ENCODE measurements at places on chromosomes 6 and 20.

DNA sequence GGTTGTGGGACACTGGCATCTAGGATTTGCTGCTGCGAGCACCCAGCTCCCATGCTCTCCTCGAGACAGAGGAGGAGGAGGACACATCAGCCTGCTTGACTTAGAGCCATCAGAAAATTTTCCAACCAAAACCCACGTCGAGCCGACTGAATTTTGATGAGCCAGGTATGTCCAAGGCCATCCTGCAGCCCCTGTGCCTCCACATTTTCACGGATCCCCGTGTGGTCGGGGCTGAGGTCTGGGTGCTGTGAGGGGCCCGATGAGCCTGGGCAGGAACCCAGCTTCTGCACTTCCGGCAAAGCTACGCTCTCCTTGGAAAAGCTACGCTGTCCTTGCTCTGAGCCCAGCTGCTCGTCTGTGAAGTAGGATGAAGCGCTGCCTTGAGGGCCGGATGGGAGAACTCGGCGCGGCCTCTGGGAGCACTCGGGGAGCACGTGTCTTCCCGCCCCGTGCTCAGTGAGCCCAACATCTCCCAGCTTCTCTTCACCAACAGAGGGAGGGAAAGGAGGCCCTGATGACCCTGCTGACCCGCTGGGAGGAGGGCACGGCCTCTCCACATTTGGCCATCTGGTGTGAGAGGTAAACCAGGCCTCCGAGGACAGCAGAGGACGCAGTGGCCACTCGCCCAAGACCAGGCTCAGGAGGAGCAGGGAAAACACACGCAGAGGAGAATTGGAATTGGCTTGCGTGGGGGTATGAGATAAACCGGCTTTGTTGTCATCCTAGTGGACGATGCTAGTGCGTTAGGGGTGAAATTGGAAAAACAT lies 33.9 kb downstream of the PSMG4 start:
- no peak for DNase-seq

- no peak for DNase-seq
Measured at GRCh38 chr6:25248123-25248522, 31.1 kb upstream of the CARMIL1 start.

GRCh38 chr6:95802978-95803377 lies 212.8 kb upstream of the FUT9 start:
- DNase-seq, result no peak

GRCh38 chr6:121222656-121223055 lies 111.6 kb downstream of the TBC1D32 start:
- DNase-seq, result no peak

DNA sequence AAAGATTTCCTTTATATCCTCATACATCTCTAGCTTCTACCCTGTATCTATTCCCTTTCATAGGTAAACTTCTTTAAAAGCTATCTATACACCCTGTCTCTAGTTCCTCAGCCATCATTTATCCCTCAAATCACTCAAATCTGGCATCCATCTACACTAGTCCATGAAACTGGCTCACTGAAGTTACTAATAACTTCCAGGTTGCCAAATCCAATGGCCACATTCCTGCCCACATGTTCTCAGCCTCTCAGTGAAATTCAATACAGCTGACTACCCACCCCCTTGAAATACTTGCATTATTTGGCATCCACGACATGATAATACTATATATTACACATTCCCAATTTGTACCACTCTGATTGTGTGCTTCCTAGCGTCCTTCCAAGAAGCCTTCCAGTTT lies 8.7 kb downstream of the REPS1 start:
- no peak for DNase-seq

Data from stimulated activated CD8-positive, alpha-beta memory T cell treated with anti-CD3 and anti-CD28 coated beads, Interleukin-7, amount 100 ng/mL, for 1 hour (primary cell).